ENCODE measurements at places on chromosomes 13 and 19. TPM values are rescaled to one million over a fixed set of nuclear protein-coding genes. Genes with fewer than 3 reads are reported as not detected.

Gene CRTC1
- polyA plus RNA-seq = 6.3 TPM

Gene GPR183
- polyA plus RNA-seq = 0.69 TPM

Gene ZNF491
- 0.44 TPM for polyA plus RNA-seq

Gene STXBP2
- 2.4 TPM for polyA plus RNA-seq

Gene GAPDHS
- polyA plus RNA-seq = not detected

Gene EML2
- 8.3 TPM for polyA plus RNA-seq

Gene DMRTC2
- not detected for polyA plus RNA-seq

Gene IRGC
- not detected for polyA plus RNA-seq

Gene SHC2
- 2.2 TPM for polyA plus RNA-seq

Gene FUT1
- 1.1 TPM for polyA plus RNA-seq

Gene RAB11B
- 59.9 TPM for polyA plus RNA-seq

Gene NPHS1
- polyA plus RNA-seq = not detected

Gene ATP8A2
- polyA plus RNA-seq = 0.03 TPM

Gene KLHL26
- polyA plus RNA-seq = 4.1 TPM

Gene ZNF749
- polyA plus RNA-seq = 22.4 TPM

Gene PRKD2
- polyA plus RNA-seq = 6.9 TPM

Gene LHFPL6
- 15.0 TPM for polyA plus RNA-seq

Gene NTN5
- 0.04 TPM for polyA plus RNA-seq

Gene RNF17
- polyA plus RNA-seq = not detected

Gene ZNF430
- 2.3 TPM for polyA plus RNA-seq

Gene ZNF441
- 1.5 TPM for polyA plus RNA-seq

Gene THSD1
- 2.0 TPM for polyA plus RNA-seq

Gene GRIN3B
- polyA plus RNA-seq = not detected

Gene GIPC3
- polyA plus RNA-seq = 0.33 TPM

Gene PCDH9
- 0.27 TPM for polyA plus RNA-seq

Gene FOXO1
- polyA plus RNA-seq = 83.2 TPM

Gene LGALS7B
- 0.91 TPM for polyA plus RNA-seq

Gene RETN
- polyA plus RNA-seq = 4.7 TPM

Gene COX6B2
- 0.04 TPM for polyA plus RNA-seq

Gene SRRM5
- polyA plus RNA-seq = 1.1 TPM

Gene R3HDM4
- 60.8 TPM for polyA plus RNA-seq

Gene OR1M1
- polyA plus RNA-seq = not detected

Gene DENND1C
- 0.17 TPM for polyA plus RNA-seq

Gene DMWD
- 61.8 TPM for polyA plus RNA-seq

Gene C19orf38
- polyA plus RNA-seq = 1.3 TPM

Gene ZNF761
- polyA plus RNA-seq = 3.2 TPM

Data from psoas muscle (tissue), 8 donors.